Activated naive CD8-positive, alpha-beta T cell treated with anti-CD3 and anti-CD28 coated beads, Interleukin-2, amount 50 U/mL, for 16 hours (primary cell): ENCODE measurements at places on chromosomes 7 and 10.

GRCh38 chr10:128298587-128298986 is 172.4 kb upstream of the MKI67 start:
- DNase-seq = no peak

DNA sequence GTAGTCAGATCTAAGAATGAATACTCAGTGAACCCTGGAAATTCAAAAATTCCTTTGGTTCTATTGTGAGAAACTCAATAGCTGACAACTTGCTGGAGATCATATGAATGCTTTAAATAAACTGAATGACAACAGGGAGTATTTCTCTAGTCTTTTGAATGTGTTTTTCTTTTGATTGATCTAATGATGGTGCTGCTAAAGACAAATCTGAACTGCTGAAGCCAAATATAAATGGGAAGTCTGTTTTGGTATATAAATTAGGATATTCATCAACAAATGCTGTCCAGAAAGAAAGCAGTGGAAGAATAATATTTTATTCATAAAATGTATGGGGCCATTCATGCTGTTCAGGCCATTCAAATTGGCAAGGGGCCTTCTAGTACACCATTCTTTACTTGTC is 79.4 kb downstream of the ITGB1 start:
- no peak for DNase-seq

DNA sequence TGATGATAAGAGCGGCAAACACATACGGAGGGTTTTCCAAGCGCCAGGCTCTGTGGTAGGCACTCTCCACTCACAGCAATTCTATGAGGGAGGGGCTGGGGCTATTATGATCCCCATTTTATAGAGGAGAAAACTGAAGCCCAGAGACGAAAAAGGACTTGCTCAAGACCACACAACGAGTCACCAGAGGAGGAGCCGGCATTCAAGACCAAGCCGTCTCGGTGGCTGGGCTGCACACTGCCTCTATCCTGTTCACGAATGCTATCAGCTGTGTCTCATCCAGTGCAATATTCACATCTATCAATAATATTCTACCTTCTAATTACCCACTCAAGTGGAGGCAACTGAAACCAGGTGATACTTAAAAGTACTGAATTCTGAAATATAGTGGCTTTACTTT is 67.8 kb upstream of the NMT2 start:
- DNase-seq = no peak

DNA sequence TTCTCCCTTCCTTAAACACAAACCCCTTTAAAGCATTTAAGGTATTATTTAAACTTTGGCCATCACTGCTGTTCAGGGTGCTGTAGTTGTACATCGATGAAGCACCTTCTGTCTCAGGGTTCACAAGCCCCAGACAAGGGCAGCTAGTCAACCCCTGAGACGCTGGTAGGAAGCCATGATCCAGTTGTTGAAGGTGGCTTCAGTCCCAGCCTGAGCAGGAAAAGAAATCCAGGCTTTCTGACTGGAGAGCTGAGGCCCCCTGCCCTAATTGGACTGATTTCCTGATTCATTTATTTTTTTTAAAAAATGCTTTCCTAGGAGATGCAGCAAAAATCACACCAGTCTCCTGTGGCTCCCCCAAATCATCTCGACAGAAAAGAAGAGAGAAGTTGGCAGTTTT is 15.8 kb downstream of the CPA1 start:
- no peak for DNase-seq

GRCh38 chr10:75244487-75245353 is 9.0 kb upstream of the COMTD1 start:
- no peak for DNase-seq

DNA sequence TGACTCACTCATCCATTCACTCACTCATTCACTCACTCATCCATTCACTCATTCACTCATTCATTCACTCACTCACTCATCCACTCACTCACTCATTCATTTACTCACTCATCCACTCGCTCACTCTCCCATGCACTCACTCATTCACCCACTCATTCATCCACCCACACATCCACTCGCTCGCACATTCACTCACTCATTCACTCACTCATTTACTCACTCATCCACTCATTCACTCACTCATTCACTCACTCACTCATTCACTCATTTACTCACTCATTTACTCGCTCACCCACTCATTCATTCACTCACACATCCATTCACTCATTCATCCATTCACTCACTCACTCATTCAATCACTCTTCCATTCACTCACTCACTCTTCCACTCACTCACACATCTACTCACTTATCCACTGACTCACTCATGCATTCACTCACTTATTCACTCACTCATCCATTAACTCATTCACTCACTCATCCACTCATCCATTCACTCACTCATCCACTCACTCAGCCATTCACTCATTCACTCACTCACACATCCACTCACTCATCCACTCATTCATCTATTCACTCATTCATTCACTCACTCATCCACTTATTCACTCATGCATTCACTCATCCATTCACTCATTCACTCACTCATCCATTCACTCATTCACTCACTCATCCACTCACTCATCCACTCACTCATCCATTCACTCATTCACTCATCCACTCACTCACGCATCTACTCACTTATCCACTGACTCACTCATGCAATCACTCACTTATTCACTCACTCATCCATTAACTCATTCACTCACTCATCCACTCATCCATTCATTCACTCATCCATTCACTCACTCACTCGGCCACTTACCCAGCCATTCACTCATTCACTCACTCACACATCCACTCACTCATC is 74.0 kb downstream of the CARD11 start:
- DNase-seq = no peak

DNA sequence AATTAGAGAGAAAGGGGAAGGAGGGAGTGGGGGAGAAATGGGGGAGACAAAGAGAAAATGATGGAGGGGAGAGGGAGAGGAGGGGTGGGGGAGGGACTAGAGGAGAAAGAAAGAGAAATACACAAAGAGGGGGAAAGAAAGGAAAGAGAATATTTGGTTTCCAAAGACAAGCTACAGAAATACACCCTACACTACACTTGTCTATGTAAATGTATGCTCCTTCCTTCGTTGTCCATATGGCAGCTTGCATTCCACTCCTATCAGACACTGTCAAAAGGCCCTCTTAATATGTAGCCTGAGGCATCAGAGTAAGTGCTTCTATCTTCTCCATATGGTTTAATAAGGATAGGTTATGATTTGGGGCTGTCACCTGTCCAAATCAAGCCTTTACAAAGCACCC is 92.8 kb upstream of the FEZF1 start:
- DNase-seq = no peak

DNA sequence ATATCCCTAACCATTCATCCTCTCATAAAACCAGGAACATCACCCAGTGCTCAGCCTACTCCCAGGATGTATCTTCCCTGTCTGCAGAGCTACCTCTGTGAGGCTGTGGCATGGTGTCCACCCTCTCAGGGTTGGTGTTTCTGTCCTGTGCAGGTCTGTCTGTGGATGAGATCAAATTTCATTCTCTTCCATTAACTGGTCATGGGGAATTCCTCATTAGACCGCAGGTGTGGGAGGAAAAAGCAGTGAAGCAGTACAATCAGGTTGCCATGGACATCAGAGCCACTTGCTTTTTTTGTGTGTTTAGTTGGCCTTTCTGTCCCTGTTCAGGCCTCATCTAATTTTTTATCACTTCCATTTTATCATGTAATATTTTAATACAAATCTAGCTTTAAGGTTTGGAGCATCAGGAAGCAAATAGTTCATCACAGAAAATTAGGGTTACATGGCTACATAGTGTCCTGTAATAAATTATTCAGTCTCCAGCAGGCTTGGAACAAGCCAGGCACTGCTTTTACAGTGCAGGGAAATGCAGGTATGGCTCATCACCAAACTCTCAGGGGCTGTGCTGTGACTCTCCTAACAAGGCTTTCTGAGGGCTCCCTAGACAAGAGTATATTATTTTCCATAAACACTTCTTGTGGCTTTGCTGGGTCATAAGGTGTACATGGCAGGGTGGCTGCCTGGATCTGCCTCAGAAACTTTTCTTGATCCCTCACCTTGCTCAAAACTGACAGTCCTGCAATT is 594.9 kb upstream of the IGFBP3 start:
- DNase-seq = no peak

DNA sequence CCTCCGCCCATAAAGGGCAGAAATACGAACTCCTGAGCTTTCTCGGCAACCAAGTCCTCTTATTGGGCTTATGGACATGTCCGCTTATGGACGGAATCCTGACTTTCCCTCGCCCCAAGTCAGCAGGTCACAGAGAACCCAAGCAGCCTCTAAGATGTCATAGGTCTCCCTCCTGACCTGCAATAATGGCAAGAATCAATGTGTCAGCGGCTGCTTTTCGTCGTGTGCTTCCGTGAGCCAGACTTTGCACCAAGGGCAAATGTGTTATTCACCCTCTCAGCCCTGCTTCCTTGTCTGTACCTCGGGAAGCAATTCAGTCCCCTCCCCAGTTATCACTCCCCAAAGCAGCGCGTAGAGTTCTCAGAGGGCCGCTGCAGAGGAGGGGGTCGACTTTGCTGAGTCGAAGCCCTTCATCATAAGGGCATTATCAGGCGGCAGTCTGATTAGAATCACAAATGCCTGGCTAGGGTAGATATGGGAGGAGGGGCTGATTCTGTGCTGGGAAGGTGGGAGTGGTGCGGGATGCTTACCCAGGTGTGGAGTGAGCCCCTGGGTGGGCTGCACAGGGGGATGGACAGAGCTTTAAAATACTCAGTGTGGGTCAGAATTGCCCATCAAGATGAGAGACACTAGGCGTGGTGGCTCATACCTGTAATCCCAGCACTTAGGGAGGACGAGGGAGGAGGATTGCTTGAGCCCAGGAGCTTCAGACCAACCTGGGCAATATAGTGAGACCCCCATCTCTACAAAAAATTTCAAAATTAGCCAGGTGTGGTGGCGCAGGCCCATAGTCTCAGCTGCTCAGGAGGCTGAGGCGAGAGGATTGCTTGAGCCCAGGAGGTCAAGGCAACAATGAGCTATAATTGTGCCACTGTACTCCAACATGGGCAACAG is 36.0 kb downstream of the COL26A1 start:
- DNase-seq = no peak

GRCh38 chr10:117259279-117259678 is 18.4 kb downstream of the SLC18A2 start:
- DNase-seq = no peak

GRCh38 chr10:3136763-3137611 is 35.6 kb downstream of the PITRM1 start:
- no peak for DNase-seq

GRCh38 chr7:17498230-17498629 is 199.8 kb downstream of the AHR start:
- no peak for DNase-seq

DNA sequence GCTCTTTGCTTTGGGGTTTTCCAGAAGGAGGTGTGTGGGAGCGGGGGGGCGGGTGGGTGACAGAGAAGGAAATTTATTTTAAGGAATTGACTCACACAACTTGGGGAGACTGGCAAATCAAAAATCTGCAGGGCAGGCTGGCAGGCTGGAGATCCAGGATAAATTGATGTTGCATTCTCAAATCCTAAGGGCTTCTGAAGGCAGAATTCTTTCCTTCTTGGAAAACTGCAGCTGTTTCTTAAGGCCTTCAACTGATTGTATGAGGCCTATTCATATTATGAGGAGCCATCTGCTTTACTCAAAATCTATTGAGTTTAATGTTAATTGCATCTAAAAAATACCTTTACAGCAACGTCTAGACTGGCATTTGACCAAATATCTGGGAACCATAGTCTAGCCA is 1528.8 kb upstream of the LRRTM3 start:
- DNase-seq = no peak
